ENCODE measurements at places on chromosomes 2 and 18.

- no peak for DNase-seq
Observed at GRCh38 chr2:204665771-204666170, 120.5 kb downstream of the PARD3B start.

DNA sequence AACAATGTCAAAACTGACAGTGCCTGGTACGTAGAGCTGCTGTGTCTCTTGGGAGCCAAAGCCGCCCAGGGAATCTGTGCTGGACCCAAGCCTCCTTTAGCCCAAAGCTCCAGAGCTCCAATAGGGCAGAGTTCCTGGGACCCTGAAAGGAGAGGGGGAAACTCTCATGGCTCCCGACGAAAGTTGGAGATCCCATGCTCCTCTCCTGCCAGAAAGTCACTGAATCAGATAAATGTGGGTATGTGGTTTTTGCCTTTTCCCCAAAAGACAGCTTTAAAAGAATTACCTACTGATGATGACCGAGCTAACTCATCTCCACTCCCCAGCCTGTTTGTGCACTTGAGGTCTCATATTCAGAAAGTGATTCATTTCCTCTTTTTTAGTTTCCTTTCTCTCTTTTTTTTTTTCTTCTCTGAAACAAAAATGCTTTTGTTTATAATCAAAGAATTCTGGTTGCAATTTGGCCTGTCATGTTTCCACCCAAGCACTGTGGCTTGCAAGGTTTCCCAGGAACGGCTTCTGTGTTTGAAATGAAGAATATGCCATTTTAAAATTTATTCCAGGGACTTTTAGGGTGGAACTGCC lies 14.1 kb upstream of the PMAIP1 start:
- no peak for DNase-seq

GRCh38 chr2:190964170-190964795 lies 49.7 kb downstream of the STAT1 start:
- DNase-seq = no peak

DNA sequence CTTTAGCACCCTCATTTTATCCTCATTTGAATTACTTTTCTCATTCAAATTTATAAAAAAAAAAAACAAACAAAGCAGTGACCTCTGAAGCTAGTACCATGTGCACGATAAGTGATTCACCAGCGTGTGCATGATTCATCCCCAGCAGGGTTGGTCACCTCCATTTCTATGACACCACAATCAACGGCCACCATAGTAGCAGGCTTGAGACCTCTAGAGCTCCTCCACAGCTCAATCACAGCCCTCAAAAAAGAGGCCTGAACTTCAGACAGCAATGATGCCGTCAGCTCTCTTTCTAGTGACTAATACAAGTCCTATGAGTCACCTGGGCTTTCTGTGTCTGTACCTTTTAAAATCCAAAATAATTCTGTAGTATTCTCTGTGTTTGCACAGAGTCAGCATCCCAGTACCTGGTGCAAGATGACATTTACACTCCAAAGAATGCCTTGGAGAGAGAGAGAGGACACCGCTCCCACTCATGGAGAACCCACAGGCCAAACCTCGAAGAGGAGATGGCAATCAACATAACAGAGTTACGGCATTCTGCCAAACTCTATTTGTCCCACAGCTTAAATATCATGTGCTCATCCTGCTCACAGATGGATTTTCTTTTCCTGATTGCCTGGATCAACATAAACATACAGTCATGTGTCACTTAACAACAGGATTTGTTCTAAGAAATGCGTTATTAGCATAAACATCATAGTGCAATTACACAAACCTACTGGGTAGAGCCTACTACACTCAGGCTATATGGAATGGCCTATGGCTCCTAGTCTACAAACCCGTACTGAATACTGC lies 58.7 kb downstream of the L3MBTL4 start:
- no peak for DNase-seq

DNA sequence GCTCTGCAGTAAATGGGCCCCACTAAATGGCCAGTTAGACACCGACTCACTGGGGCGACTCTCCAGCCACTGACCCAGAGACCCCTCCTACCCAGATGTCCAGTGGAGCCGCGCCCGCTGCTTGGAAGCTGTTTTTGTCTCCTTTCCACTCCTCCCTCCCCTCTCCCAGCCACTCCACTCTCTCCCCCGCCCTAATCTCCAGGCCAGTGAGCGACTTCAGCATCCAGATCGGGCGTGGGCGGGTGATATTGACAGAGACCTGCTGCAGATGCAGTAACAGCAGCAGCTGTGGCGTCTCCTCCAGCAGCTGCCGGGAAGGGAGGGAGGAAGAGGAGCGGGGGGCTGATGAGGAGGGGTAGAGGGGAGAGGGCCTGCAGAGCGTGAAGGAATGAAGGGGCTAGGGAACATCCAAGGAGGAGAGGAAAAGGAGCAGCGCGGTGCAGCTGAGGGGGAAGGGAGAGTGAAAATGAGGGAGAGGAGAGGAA lies at the start of gene SCN7A:
Gene SCN7A, minus strand, starts transcription at position 110 of the 485 bp plus-strand sequence. CDS start 16,553 bp downstream, outside the sequence.
- DNase-seq = no peak

GRCh38 chr2:118310681-118311429 lies 222.6 kb downstream of the INSIG2 start:
- no peak for DNase-seq

DNA sequence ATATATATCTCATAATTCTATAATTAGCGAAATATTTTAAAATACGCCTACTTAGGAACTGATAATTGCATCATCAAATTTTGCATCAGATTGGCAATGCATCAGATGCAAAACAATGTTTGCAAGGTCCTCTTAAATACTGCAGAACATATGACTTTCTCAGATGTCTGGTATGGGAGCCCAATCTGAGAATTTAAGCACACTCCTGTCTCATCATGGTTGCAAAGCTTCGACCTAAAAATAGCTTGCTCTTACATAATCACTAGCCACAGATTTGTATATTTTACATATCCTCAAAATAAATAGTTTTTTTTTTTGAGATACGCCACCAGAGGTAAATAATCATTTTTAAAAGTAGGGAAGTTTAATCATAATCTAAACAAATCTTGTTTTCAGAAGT lies 123.2 kb downstream of the CABYR start:
- no peak for DNase-seq

- DNase-seq = no peak
Observed at GRCh38 chr2:25972049-25972823, 10.1 kb downstream of the KIF3C start.

- no peak for DNase-seq
Observed at GRCh38 chr2:18845854-18846445, 256.6 kb upstream of the NT5C1B start.

DNA sequence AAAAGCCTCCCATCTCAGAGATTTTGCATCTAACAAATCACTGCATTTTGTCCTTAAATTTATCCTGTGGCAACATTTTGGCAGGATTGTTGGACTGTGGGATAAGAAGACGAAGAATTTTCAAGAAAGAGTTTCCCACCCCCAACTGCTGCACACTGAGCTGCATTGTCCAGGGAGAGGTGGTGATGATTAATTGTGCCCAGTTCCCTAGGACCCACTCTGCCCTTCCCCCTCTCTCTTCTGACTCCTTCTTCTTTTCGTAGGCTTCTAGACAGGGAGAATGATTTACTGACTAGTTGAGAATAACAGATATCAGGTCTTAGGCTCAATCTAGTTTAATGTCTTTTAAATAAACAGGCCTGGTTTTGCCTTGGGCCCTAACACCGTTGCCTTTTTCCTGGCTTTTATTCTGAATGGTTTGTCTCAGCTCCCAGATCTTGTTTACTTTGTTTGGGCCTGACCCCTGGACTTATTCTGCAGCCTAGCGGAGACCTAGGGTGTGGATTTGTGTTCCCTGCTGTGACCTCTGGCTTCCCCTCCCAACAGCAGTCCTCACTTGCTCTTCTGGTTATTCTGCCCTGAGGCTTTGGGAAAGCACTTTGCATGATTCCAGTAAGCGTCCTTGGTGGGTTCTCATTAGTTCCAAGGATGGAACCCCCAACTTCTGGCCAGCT lies 233.3 kb downstream of the INSIG2 start:
- no peak for DNase-seq

- no peak for DNase-seq
Observed at GRCh38 chr2:159200498-159200897, 86.0 kb downstream of the WDSUB1 start.

DNA sequence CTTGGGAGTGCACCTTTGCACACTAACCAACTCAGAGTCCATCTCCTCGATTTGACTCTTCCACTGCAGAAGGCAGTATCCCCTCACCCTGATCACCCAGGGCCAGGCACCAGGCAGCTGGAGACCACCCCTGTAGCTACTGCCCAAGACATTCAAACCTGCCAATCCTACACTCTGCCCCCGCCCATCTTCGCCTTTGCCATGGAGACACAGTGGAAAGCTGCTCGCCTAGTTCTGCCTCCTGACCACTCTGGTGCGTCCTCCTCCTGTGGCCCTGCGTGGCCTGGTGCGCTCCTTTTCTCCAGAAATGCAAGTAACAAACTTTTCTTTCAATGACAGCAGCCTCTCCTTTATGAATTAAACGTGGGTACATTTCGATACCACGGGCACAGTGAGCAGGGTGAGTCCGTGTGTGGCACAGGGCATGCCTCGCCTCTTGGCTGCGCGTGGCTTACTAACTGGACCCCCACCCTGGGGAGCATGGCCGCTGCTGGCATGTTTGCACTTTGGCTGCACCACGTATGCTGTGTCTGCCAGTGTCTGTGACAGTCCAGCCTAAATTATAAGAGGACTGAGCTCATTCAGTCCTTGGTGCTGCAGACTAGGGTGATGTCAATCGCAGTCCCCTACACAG lies 47.6 kb downstream of the LONRF2 start:
- DNase-seq = no peak

- DNase-seq = no peak
Observed at GRCh38 chr2:107807988-107808387, 18.7 kb upstream of the RGPD4 start.

DNA sequence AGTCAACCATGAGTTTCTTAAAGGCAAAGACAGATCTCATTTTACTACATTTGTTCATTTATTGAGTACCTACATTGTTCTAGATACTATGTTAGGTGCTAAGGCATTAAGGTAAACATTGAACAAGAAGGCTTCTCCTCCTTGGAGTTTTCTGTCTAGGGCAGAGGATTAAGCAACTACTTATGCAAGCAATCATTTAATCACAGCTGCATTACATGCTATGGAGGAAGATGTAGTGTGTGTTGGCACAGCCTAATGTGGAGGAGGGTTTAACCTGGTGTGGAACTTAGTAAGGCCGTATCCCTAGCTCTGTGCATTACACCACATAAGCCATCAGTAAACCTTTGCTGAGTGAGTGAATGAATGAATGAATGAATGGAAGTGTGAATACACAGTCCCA lies 106.5 kb upstream of the MAP3K20 start:
- no peak for DNase-seq

DNA sequence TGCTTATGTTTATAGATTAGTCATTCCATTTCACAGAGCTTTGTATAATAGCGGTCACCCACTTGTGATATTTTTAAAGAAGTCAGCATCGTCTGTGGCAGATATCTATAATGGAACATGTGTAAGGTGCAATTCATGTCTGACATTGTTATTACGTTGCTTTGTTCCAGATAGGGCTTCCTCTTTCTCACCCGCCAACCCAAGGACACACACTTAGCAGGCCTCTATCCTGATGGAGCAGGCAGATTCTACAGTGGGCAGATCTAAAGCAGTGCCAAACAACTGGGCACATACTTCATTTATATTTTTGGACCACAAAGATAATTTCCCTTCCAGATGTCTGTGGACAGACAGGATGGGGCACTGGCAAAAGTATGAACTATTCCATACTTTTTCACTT lies 573.1 kb downstream of the TDRD15 start:
- DNase-seq = no peak

DNA sequence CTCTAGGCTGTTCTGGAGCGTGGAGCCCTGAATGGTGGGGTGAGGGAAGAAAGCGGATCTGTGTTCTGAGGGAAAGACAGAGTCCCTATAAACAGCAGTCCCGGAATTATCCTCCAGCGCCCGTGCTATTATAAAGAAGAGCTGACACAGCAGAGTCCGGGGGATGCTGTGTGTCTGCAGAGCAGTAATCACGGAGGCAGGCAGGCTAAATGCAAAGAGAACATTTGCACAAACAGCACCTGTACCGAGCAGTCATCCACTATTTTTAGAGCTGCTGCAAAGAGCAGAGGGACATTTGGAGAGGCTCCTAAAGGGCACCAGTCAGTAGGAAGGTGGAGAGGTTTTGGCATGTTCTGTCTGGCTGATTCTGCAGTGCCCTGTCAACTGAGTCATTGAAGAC lies 293.8 kb upstream of the SLC14A2 start:
- DNase-seq = no peak

DNA sequence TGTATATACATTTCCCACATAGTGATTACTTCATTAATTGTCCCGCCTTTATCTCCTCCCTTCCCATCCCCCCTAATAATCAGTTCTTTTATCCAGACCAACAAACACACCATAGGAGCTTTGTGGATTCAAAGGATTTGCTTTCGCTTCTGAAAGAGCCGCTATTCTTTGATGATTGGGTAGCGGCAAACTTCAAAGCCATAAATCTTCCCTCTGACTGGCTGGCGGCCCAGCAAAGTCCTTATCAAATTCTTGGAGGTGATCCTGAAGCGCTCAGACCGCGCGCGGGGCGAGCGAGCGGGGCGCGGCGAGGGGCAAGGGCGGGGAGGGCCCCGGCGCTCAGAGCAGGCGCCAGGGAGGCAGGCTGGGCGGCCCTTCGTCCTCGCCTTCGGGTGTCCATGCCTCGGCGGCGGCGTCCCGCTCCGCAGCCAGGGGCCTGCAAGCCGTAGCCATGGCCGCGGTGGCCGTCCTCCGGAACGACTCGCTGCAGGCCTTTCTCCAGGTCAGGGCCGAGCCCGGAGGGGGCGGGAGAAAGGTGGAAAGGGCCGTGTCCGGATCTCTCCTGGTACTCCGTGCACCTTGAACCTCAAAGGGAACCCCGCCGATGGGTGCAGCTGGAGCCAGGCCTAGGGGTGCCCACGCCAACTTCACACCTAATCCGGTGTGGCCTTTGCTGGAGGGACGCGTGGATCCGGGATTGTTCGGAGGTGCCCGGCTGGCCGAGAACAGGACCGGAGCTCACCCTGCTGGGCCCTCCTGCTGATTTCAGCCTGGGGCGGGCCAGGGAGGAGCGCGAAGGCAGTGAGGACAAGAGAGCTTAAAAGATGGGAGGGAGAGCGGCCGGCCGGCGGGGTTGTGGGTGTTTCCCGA lies at the start of gene SP5:
Gene SP5, plus strand, starts transcription at position 276 of the 870 bp plus-strand sequence. Its CDS starts 176 bp downstream, at position 452.
- DNase-seq = no peak

DNA sequence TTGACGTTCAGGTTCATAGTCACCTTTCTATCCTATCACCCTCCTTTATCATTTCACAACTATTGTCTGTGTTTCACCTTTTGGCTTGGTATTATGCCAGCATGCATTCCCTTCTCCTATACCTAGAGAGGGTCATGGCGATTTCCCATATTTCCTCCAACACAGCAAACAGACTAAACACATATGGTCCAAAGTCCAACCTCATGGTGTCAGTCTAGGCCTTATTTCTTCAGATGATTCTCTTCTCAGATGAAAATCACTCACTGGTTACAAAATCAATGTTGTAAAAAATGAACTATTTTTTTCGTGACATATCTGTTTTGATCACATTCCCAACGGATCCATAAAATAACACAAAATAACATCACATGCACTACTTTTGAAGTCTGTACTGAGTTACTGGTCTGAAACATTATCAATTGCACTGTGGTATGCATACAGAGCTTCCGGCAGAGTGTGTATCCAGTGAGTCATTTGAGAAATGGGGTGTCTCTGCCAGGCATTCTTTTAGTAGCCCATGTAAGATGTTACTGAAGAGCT lies 204.8 kb upstream of the GALNT5 start:
- no peak for DNase-seq
